Esophagus mucosa (tissue), 1 donor: ENCODE measurements at places on chromosomes 7 and 10. TPM values are rescaled to one million over a fixed set of nuclear protein-coding genes. Genes with fewer than 3 reads are reported as not detected.

The ARHGAP22 gene
- 1.6 TPM for total RNA-seq

The FAM13C gene
- total RNA-seq: 2.1 TPM

The OR2A42 gene
- total RNA-seq: not detected

The DGKI gene
- 0.20 TPM for total RNA-seq

The SYT15B gene
- total RNA-seq: 0.88 TPM

The SPDYE1 gene
- total RNA-seq: not detected

The PHYHIPL gene
- total RNA-seq: not detected

The RBM17 gene
- total RNA-seq: 57.5 TPM

The ASZ1 gene
- not detected for total RNA-seq

The EPHA1 gene
- total RNA-seq: 79.0 TPM

The SCART1 gene
- total RNA-seq: 0.56 TPM

The NKX2-3 gene
- total RNA-seq: 0.12 TPM

The RBP3 gene
- total RNA-seq: not detected

The SEMA3C gene
- 9.5 TPM for total RNA-seq

The OR9A2 gene
- not detected for total RNA-seq
